ENCODE measurements at places on chromosomes 7 and 10.
A peak's percentile ranks its signal among the peaks of the same experiment; 100 is the strongest.

DNA sequence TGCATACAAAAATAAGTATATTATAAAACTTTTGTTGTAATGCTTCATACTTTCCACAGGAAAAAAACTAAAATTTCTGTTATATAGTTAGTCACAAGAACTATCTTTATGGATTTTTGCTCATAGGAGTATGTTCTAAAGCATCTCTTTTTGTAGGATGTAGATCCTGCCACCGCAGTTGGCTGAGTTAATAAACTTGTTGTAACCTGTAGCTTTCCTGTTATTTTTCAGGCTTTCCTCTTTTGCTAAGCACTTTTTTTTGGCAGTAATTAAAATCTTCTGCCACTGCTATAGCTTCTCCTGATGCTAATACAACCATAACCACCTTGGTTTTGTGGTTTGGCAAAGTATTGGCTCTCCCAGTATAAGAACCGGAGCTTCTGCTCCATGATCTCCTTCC is 60.3 kb downstream of the WNT2 start:
- DNase-seq: no peak

- DNase-seq: no peak
These were observed 198.1 kb downstream of the FZD1 start for GRCh38 chr7:91462316-91462715.

DNA sequence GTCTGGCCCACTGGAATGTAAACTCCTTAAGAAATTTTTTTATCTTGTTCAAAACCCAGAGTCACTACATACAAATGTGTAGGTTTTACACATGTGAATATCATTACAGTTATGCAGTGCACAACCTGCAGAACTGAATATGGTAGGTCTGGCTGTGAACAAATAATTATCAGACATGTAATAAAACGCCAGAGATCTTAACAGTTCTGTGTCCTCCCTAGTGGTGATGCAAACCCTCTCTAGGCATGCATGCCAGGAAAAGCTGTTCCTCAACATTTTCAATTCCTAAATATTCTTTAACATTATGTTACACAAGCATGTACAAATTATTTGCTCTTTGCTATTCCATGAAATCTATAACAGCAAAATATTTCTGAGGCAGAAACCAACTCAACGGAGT is 124.6 kb downstream of the IMMP2L start:
- DNase-seq: no peak

DNA sequence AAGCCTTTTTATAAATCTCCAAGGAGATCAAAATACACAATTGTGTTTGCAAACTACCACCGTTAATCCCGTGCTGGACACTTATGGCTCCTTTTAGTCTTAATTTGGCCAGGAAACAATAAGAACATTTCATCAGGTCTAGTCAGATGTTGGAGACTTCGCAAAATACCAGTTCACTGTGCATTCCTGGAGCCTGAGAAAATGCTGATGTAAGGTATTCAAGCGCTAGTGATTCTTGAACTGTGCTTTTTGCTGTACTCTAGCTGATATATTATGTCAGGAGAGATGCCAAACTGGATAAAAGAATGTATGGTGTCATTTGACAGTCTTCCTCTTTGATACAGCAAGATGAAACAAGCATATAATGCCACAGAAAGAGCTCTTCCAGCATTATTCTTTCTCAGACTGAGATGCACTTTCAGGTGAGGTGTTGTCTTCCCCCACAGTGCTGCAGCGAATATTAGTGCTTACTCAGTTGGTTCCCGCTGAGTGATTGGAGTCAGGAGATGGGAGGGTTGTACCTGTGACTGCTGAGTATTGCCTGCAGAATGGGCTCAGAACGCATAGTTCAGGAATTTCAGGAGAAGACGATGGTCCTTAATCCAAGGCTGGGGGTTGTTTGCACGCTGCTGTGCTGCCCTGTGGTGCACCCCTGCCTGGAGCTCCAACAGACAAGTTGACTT is 59.2 kb downstream of the OGDH start:
- DNase-seq: peak; percentile 88

GRCh38 chr10:91104193-91105041 is 116.0 kb upstream of the PCGF5 start:
- DNase-seq: no peak

GRCh38 chr7:129495987-129496386 is 6.3 kb upstream of the SMKR1 start:
- DNase-seq: no peak

DNA sequence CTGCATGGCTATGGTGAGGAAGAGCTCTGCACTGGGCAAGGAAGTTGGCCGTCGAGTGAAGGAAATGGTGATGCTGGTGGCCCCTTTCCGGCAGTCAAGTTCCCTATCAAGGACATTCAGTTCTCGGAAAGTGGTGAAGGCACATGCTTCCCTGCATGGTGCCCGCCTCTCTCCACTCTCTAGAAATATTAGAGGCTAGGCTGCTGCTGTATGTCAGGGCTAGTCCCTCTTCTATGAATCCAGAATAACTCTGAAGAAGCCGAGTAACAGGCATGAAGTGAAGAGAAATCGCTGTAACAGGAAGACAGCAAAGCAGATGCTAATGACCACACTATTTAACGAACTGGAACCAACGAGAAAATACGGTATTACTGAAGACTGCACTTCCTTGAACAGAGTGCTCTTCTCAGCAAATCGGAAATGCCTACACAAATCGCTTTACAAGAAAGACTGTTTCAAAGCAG is 5.4 kb downstream of the IDI1 start:
- no peak for DNase-seq

GRCh38 chr10:4352414-4352961 is 473.5 kb upstream of the AKR1E2 start:
- no peak for DNase-seq

GRCh38 chr10:7457478-7458316 is 46.9 kb upstream of the SFMBT2 start:
- DNase-seq: no peak

DNA sequence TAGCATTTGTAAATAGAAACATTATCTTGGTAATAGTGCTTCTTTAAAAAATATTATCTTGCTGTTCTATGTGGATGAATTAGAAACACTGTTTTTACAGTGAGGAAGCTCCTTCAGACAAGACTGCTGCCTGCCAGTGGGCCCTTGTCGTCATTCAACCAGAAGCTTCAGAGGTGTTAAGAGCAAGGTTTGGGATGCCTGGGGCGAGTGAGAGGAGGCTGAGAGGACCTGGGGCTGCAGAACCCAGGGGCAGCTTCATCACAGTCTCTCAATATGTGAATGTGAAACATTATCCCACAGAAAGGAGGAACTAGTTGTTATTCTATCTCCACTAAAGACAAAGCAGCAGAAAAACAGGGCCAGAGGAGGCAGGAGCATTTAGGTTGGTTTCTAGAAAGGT is 8.1 kb downstream of the PLPP4 start:
- no peak for DNase-seq

- no peak for DNase-seq
These were observed 125.7 kb downstream of the ARHGAP22 start for GRCh38 chr10:48478980-48479811.

DNA sequence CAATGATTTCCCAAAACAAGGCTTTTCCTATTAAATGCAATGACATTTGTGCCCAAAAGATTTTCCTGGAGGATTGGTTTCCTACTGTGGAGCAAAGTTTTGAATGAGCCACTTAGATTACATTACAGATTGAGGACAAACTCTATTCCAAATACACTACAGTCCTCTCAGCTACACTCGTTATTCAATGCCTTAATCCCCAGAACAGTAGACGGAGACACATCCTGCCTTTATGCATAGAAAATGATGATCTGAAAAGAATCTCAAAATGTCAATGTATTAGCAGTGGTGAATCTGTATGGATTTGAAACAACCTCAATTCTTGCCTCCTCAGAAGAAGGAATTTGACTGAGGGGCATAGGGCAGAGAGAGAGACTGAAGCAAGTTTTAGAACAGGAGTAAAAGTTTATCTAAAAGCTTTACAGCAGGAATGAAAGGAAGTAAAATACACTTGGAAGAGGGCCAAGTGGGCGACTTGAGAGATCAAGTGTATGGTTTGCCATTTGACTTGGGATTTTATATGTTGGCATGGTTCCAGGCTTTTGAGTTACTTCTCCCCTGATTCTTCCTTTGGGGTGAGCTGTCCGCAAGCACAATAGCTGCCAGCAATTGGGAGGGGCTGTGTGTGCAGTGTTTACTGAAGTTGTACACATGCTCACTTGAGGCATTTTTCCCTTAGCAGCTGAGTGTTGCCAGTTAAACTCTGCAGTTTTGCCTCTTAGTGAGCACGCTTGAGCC is 891.9 kb upstream of the MBL2 start:
- no peak for DNase-seq

DNA sequence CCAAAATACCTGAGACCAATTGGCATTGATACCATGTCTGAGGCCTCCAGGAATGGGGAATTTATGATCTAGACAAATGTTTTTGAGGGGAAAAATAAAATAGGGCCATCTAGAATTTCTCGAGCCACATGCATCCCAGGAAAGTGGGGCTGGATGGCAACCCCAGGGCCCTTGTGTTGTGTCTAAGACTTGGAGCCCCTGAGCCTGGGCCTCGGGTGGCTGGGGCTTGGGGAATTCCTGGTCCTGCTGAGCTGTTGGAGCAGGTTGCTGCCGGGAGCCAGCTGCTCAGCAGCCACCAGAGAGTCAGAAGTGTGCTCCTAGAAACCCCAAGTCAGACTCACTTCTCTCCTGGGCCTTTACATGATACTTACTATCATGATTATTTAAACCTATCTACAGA is 172.9 kb downstream of the WDR37 start:
- DNase-seq: no peak
